Suppressor macrophage treated with lipopolysaccharide for 4 hours (primary cell): ENCODE measurements at places on chromosomes 11 and 22.
A peak's percentile ranks its signal among the peaks of the same experiment; 100 is the strongest.

GRCh38 chr11:123450623-123451022 is 20.6 kb downstream of the GRAMD1B start:
- no peak for DNase-seq

DNA sequence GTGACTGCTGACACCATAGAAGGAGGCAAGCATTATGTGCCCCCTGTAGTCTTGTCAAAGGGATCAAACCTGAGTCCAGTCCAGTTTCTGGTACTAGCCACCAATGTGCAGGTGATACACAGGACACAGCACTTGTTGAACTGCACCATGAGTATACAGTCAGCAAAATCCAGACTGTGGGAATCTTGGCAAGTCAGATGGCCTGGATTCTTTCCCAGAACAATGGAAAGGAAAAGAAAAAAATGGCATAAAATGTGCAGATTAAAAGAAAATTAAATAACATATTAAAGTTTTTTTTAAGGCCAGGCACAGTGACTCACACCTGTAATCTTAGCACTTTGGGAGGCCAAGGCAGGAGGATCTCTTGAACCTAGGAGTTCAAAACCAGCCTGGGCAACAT is 16.8 kb downstream of the CRY2 start:
- DNase-seq: no peak

- DNase-seq: no peak
Measured at GRCh38 chr11:78717041-78717440, 142.4 kb upstream of the NARS2 start.

DNA sequence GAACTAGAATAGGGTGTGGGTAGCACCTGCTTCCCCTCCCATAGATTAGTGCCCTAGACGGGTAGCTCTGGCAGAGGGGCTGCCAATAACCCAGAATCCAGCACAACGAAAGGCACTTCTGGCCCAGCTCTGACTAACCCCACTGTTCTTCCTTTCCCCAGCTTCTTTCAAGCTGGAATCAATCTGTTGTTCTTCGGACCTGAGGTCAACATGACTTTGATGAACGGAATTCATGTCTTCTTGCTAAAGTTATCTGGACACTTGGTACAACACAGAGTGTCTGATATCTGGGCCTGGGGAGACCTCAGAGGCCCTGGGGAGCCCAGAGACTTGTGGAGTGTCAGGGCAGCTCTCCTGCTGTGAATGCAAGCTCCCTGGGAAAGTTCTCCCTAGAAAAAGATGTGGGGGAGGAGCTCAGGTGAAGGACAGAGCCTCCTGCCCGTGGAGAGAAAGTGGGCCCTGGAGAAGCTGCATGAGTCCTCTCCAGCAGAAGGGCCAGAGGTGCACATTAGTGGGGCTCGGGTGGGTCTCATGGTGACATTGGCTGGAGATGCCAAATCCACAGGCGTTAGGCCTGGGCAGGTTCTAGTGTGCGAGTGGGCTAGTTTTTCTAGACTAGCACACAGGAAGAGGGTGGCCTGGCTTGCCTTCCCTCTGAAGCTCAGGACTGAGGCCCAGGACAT is 6.3 kb downstream of the KCNJ11 start:
- DNase-seq: no peak

DNA sequence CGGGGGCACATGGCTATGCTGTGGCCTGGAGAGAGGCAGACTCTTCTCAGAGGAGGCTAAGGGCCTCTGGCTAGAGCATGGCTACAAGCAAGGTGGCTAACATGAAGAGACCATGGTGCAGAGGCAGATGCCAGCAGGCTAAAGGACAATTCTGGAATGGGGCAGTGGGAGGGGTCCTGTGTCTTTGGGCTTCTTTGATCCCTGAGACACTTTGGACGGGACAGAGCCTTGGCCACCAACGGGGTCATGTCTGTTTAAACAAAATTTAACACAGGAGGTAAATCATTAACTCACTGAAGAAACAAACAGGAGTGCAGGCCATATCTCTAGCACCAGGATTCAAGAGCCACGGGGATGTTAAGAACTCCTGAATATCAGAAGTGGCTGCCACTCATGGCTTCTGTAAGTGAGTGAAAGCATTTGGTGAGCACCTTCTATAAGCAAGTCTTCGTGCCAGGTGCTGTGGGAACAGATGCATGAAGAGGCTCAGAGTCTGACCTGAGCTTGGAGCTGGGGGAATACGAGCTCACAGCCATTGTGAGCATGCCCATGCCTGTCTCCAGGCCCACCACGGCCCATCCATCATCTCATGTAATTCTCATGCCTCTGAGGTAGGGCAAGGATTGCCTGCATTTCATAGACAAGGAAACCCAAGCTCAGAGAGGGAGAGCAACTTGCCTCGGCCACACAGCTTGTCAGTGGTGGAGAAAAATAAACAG is 18.3 kb upstream of the ZNRF3 start:
- DNase-seq: no peak

DNA sequence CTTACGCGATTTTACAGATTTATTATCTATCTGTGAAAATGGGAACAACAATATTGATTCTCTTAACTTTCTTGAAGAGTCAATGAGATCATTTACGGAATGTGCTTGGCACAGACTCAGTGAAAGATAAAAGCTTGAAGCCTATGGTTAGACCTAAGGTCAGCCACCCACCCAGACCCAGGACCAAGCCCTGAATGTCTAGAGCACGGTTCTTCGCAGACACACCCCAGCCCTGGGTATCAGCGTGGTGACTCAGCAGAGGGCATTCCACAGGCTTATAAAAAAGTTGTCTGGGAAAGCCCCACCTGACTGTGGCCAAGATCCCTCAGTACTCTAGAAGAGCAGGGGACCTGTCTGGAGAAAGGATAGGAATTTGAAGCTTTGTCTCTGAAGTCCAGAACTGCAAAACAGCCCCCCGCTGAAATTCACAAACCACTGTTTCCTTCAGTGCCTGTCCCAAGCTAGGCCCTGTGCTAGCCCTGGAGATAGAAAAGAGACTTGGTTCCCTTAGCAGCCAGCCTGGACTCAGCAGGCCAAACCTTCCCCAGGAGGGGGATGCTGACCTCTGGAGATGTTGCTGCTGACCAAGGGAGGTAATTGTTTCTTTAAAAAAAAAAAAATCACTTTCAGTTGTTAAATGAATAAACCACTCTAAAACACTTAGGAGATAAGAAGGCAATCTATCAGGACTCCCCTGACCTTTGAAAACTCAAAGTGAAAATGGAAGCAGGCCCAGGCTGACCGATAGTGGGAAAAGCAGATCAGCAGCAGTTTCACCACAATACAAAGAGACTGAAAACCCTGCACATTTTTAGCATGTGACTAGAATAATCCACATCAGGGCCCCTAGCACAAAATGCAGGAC is 114.0 kb downstream of the ABTB2 start:
- peak; percentile 88 for DNase-seq

- DNase-seq: peak; percentile 76
Measured at GRCh38 chr11:12893787-12894672, 115.1 kb upstream of the RASSF10 start.

DNA sequence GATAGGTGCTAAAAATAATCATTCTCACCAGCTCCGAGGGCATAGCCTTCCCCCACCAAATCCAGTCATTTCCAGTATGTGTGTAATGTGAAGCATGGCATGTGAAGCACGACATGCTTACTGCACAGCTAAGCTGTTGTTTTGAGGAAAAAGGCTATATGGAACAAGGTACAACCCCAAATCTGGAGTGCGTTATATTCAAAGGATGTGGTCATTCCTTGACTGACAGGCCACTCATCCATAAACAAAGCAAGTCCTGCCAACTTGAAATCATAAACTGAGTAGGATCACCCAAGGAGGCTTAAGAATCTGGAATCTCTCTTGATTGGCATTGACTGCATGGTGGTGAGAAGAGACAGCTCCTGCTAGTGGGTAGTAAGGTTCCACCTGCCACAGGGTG is 3.7 kb downstream of the MAP6 start:
- no peak for DNase-seq

GRCh38 chr11:706957-707816 is 1.2 kb downstream of the EPS8L2 start:
- DNase-seq: no peak

DNA sequence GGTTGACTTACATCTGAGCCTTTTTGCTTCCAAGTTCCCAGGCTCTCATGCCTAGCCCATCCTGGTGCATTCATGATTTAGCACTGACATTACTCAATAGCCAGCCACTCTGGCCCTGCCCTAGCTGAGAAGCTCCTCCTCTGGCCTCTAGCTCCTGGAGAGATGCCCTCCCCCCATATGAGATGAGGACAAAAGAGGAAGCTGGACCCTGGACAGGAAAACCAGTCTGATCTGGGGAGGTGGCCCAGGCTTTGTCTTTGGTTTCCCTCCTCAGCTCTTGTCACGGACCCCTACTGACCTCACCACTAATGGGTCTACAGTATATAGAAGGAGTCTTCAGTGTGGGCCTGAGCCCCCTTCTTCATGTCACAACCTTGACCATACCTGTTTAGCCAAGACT is 3.0 kb downstream of the RHOG start:
- peak; percentile 95 for DNase-seq

DNA sequence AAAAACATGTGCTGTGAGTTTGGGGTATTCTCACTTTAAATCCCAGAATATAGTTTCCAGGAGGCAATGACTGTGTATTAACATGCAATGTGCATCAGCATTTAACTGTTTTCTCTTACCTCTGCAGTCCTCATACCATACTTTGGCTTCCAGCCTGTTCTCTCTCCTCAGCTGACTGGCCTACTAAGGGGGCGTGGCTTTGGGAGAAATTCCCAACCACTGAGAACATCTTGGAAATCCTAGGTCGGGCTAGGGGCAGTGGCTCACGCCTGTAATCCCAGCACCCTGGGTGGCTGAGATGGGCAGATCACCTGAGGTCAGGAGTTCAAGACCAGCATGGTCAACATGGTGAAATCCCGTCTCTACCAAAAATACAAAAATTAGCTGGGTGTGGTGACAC is 13.5 kb upstream of the ZC3H12C start:
- no peak for DNase-seq

- DNase-seq: no peak
Measured at GRCh38 chr11:57772562-57772961, 11.0 kb downstream of the CTNND1 start.
